ENCODE measurements at places on chromosomes 11 and 22.

DNA sequence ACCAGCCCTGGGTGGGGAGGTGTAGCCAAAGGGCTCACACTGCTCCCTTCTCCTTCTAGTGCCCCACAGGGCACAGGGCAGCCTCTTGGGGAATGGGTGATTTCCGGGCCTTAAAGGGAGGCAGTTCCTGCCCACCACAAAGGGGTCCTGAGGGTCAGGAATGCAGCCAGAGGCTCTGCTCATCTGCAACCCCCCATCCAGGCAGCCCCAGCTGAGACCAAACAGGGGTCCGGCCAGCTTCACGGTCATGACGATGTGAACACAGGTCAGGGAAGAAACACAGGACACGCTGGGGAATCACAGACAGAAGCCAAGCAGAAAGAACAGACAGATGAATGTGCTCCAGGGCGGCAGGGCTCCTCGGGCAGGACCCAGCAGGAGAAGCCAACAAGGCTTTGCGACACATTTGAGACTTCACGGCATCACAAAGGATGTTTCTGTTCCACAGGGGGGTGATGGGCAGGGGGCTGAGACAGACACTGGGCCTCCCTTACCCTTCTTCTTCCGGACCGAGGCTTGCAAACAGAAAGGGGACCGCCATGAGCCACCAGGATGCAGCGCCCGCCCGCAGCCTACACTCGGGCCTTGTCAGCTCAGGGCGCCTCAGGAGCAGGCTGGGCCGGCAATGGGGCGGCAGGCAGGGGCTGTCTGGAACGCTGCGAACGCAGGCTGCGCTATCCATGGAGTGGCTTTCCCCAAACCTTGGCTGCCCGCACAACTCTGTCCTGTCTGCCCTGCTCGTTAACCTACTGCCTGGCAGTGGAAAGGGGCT is 101.9 kb downstream of the CTTN start:
- no peak for DNase-seq

DNA sequence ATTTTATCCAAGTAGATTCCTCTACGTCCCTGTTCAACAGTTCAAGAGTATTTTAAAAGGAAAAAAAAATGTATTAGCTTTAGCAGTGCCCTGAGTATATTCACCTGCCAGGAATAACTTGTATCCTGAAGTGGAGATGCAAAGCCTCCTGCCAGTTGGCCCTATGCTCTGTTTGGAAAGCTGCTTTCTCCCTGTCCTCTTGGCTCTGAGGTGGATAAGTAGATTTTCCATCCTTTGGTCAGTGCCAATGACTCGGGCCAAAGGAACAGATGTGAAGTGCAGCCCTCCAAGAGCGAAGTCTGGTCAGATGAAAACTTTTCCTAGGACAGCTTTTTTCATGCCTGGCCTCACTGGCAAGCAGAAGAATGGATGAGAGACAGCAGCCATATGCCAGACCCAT is 839.9 kb upstream of the TENM4 start:
- no peak for DNase-seq

- DNase-seq = no peak
Measured at GRCh38 chr11:119764108-119764868, 35.3 kb upstream of the NECTIN1 start.

DNA sequence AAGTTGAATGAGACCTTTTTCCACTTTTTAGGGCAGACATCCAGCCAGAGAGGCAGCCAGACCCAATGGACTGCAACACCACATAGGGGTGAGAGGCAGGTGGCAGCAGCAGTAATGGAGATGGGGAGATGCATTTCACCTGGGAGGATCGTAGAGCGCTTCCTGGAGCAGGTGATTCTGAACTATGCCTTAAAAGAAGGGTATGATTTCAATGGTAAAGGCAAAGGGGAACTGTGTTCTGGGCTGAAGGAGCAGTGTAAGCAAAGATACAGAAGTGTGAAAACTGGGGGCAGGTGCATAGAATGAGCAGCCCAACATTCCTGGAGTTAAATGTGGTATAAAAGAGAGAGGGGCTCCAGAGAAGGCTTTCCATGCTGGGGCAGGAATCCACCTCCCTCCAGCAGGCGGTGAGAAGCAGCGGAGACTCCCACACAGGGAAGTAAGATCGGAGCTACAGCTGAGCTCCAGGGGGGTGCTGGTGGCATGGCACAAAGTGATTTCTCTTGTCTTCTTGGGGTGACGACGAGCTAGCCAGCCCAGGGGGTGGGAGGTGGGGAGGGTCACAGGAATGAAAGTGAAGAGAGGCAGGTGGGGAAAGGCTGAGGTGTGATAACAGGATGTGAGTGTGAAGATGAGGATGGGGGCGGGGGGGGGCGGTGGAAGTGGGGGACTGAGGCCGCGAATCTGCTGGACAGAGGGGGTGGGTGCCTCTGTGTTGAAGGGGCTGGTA is 4.3 kb upstream of the SERHL2 start:
- no peak for DNase-seq

DNA sequence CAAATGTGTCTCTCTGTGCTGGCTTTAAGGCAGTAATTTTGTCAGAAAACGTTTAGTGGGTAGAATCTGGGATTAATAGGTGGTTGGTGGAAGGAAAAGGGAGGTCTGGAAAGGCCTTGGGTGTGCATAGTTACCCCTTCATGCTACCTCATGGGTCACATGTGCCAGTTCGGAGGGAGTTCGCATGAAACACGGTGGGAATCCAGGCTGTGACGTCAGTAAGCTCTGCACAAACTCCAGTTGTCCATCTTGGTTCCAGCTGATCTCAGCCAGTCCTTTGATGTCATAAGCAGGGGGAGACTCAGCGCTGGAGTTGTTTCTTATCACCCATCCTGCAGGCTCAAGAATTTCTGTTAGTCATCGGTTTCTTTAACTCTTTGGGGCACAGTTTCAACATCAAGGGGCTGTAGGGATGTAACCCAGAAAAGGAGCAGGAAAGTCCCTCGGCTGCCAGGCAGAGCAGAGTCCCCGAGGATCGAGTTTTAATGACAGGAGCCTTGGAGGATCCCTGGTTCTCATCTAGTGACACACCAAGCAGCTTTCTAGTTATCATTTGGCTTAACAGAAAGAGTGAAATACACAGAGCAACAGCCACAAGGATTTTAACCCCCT is 28.9 kb downstream of the MOV10L1 start:
- DNase-seq = no peak

- no peak for DNase-seq
Measured at GRCh38 chr22:25007444-25008106, 55.1 kb downstream of the KIAA1671 start.

GRCh38 chr22:42320443-42321416 is 50.3 kb upstream of the TCF20 start:
- no peak for DNase-seq

- DNase-seq = no peak
Measured at GRCh38 chr22:49943405-49943765, 17.2 kb upstream of the PIM3 start.

GRCh38 chr11:9219115-9219514 is 46.0 kb downstream of the DENND5A start:
- no peak for DNase-seq

DNA sequence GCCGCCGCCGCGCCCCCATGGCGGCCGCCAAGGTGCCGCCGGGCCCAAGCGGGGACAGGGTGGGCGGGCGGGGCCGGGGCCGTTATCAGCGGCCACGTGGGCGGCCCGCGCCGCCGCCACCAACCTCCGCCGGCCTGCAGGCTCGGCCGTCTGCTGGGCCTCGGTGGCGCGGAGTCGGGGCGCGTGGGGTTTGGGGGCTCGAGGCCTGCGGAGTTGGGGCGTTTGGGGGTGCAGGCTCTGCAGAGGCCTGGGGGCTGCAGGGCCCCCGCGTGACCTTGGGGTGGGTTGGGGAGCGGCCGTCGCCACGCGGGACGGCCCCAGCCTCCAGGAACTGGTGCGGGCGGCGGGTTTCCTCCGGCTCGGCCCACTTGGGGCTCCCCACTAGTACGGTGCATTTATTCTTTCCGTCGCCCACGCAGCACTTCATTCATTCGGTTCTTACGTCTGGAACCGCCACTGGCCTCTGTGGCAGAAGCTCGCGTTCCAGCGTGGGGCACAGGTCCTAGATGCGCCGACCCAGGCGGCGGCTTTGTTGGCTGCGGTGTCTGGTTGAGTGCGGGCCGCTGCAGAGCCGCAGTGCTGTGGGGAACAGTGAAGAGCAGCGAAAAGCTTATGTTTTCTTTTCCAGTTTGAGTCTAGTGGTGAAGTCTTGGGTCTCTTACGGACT is 740 bp upstream of the TRMT2A start:
- DNase-seq = no peak

DNA sequence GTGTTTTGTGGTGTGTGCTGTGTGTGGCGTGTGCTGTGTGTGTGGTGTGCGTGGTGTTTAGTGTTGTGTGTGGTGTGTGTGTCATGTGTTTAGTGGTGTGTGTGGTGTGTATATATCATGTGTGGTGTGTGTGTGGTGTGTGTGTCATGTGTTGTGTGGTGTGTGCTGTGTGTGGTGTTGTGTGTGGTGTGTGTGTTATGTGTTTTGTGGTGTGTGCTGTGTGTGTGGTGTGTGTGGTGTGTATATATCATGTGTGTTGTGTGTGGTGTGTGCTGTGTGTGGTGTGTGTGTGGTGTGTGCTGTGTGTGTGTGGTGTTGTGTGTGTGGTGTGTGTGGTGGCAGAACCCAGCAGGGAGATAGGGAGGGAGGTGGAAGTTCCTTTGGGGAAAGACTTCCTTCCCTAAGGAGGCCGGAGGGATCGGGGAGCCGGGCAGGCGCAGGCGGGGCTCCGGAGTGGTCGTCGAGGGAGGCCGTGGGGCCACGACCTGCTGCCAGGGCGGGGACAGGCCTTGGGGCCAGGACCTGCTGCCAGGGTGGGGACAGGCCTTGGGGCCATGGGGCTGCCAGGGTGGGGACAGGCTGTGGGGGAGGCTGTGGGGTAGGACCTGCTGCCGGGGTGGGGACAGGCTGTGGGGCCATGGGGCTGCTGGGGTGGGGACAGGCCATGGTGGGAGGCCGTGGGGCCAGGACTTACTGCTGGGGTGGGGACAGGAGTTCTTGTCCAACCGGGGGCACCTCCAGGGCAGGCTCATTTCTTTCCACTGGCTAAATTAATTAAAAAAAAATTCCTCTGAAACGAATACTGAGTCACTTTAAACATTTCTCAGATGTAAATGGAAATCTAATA is 15.2 kb downstream of the PIM3 start:
- DNase-seq = no peak

DNA sequence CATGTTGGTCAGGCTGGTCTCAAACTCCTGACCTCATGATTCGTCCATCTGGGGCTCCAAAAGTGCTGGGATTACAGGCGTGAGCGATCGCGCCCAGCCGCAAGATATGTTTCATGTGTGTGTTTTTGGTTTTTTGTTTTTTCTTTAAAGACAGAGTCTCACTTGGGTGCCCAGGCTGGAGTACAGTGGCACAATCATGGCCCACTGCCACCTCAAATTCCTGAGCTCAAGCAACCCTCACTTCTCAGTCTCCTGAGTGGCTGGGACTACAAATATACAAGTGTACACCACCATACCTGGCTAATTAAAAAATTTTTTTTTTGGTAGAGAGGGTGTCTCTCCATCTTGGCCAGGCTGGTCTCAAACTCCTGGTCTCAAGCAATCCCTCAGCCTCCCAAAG is 8.4 kb downstream of the TIGD3 start:
- DNase-seq = no peak

- no peak for DNase-seq
Measured at GRCh38 chr11:68843052-68843561, 1.4 kb upstream of the CPT1A start.

GRCh38 chr11:34349882-34350281 is 7.9 kb downstream of the ABTB2 start:
- no peak for DNase-seq

DNA sequence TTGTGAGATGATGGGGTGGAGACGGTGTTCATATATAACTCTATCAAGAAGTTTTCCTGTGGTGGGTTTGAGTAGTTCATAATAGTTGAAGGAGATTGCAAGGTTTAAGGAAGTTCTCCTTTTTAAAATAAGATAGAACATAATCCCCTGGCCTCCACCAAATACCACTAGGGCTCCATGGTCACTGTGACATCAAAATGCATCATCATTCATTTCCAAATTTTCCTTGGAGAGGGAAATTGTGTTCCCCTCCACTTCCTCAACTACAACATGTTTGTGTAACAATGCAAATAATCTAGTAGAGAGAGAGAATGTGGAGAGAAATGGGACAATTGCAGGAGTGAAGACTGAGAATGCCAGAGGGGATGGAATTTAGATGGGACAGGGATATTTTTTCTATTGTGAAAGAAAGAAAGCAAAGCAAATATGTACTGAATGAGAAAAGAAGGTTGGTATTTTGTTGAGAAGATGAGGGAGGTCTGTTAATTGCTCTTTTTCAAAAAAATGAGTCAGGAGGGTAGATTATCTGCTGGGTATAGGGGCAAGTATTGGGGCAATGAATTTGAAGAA is 33.4 kb upstream of the ZBED5 start:
- DNase-seq = no peak

- DNase-seq = no peak
Measured at GRCh38 chr22:41263704-41264103, 22.3 kb downstream of the RANGAP1 start.

DNA sequence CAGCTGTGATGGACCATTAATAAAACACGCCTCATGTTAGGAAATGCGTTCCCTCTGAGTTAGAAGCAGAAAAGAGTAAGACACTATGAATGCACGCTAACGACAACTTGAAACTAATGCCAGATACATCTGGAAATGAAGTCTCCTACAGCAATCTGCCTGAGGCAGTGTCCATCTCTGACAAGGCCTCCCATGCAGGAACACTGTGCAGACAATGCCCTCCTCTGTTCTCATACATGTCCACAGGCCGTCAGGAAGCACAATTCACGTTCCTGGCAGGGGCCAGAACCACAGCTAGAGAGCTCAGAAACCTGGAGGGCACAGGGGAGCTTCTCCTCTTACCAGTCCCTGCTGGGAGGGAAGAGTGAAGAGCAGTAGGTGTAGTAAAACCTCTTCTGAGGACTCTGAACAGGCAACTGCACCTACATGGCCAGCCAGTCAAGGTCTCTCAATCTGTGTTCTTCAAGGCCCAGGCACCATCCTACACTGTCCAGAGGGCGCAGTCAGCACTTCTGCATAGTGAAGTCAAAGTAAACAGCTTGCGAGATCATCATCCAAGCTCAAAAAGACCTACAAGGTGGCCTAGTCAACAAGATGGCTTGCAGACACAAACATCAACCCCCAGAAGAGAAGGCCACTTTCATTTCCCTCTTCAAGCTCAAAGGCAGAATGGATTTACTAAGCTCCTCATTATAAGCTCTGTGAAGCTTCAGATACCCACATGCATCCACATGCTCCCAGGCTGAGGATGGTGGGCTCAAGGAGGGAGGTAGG is 41.5 kb upstream of the CYP2D6 start:
- no peak for DNase-seq

DNA sequence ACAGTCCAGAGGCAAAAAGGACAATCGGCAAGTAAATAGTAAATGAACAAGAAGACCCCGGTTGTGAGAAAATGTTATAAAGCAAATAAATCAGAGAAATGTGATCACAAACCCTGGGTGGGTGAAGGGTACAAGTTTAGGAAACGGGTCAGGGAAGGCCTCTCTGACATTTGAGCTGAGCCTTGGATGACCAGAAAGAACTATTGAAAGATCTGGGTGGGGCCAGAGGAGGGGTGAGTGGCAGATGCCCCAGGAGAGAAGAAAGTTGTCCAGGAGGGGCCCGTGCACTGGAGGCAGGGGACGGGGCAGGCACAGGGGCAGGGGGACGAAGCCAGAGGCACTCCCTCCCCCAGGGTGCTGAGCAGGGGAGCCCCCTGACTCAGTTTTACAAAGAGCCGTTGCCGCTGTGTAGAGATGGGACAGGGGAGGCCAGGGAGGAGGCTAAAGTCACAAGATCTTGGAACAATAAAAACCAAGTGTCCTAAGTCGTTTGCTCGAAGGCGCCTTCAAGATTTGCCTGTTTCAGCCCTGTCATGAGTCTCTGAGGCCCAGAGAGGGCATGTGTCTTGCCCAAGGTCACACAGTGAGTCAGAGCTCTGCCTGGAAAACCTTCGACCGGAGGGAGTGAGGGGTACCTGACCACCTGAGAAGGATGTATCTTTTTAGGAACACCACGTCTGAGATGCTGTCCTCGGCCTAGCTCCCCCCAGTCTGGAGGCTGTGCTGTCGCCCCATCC is 10.8 kb upstream of the PDGFB start:
- DNase-seq = no peak
